Effector CD8-positive, alpha-beta T cell (primary cell): ENCODE measurements at places on chromosomes 4 and X.

- DNase-seq, result no peak
Measured at GRCh38 chrX:129744861-129745321, 6.1 kb downstream of the XPNPEP2 start.

GRCh38 chr4:7397206-7398103 lies 37.3 kb downstream of the PSAPL1 start:
- no peak for DNase-seq

- DNase-seq, result no peak
Measured at GRCh38 chr4:145130788-145131399, 32.8 kb downstream of the ABCE1 start.

GRCh38 chr4:76697129-76697803 lies 200.7 kb downstream of the SOWAHB start:
- no peak for DNase-seq

- no peak for DNase-seq
Measured at GRCh38 chrX:24282381-24283126, 31.3 kb downstream of the SUPT20HL2 start.

GRCh38 chr4:9143421-9144080 lies 26.7 kb upstream of the FAM90A26 start:
- no peak for DNase-seq

GRCh38 chrX:2147928-2148327 lies 352.8 kb downstream of the DHRSX start:
- DNase-seq, result no peak

DNA sequence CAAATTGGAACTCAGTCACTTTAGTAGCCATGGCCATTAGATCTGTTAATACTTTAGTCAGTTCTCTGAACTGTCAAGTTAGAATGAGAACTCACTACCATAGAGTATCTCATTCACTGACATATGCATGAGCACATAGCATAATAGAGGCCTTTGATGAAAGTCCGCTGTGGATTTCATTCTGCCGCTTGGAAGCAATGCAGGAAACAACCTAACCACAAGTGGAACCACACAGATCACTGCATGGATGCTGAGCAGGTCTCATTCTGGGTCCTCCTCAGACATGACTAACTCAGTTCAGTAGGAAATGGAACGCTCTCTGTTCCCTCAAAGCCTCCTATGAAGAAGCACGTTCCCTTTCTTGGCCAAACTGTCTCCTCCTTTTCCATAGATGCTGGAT lies 1624.8 kb upstream of the TENM3 start:
- DNase-seq, result no peak

DNA sequence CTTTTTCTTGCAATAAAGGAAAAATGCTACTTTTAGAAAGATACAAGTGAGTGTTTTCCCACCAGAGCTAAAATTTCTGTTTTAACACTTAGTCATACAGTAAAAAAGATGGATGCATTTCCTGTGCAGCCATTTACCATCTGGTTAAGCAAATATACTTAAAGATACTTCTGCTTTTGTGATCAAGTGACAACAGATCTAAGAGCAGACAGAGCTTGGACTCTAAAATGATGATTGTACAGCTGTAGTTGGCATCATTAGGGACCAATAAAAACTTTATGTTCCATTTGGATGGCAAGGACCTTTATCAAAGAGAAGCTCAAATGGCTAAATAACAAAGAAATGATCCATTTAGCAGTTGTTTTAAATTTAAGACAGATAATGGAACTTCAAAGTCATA lies 270.8 kb downstream of the FSTL5 start:
- no peak for DNase-seq

- no peak for DNase-seq
Measured at GRCh38 chrX:134543288-134543687, 83.3 kb downstream of the HPRT1 start.

DNA sequence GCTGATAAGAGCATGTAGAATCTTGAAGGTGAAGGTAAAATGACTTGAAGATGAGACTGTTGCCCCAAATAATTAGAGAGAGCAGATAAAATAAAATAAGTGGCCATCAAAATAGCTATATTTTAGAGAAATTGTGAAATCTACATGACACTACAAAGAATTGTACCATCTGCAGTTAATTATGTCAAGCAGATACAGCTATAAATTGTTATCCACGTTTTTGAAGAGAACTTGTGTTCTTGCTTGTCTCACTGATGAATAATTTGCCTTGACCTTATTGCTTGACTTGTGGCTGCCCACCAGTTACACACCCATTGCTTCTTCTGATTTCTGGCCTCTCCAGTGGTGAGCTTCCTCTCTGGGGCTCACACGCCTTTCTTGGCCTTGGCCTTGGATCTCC lies 75.8 kb upstream of the TNIP3 start:
- DNase-seq, result no peak

GRCh38 chrX:28498658-28499057 lies 88.6 kb upstream of the IL1RAPL1 start:
- DNase-seq, result no peak

DNA sequence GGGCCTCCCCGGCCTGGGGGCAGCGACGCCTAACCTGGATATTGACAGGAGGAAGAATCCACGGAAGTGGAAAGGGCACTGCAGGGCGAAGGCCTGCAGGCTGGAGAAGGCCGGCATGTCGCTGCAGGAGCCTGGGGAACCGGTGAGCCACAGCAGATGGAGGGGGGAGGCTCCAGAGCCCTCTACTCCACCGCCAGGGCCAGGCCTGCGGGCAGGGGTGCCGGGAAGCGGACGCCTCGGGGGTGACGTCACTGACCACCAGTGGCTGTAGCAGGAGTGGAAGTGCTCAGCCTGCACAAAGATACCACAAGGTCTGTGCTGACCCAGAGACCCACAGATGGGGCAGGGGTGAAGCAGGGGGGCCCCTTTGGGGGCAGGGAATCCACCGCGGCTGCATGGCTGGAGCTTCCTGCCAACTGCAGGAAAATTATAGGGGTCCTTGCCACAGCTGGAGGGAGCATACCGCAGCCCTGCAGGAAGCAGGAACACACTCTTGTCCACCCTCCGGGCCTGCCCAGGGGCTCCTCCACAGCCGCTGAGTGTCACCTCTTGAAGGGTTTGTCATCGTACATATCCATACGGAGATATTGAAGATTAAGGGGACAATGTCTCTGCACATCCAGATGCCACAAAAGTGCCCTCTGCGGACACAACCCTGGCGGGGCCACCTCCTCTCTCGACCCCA lies 7.6 kb upstream of the HTRA3 start:
- DNase-seq, result no peak

DNA sequence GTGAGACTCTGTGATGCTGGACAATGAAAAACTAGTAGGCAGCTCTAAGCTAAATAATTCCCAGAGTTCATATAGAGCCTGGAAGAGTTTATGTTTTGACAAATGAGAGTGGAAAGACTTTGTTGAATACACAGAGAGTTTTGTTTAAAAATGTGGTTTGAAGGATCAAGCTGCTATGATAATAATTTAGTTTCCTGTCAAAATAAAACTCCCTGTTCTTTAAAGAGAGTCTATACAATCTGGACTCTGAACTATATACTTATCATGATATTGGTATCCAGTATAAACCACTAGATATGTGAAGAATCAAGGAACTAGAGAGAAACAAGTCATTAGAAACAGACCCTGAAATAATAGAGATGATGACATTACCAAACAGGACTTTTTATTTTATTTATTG lies 158.6 kb downstream of the C4orf33 start:
- no peak for DNase-seq

DNA sequence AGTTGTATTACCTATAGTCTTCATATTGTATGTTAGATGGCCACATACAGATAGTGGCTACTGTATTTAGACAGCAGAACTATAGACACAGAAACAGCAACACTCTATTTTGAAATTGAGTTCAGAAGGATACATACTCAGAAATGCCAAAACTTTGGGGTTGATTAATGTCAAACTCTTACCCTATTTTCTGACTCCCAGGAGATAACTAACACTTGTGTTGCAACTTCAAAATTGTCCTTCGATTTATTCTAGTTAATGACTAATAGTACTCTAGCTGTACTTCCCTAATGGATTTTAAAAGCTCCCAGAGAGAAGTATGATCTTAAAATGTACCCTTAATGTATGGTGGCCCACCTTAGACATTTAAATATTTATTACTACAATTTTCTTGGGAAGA lies 229.9 kb upstream of the UGT8 start:
- DNase-seq, result no peak

DNA sequence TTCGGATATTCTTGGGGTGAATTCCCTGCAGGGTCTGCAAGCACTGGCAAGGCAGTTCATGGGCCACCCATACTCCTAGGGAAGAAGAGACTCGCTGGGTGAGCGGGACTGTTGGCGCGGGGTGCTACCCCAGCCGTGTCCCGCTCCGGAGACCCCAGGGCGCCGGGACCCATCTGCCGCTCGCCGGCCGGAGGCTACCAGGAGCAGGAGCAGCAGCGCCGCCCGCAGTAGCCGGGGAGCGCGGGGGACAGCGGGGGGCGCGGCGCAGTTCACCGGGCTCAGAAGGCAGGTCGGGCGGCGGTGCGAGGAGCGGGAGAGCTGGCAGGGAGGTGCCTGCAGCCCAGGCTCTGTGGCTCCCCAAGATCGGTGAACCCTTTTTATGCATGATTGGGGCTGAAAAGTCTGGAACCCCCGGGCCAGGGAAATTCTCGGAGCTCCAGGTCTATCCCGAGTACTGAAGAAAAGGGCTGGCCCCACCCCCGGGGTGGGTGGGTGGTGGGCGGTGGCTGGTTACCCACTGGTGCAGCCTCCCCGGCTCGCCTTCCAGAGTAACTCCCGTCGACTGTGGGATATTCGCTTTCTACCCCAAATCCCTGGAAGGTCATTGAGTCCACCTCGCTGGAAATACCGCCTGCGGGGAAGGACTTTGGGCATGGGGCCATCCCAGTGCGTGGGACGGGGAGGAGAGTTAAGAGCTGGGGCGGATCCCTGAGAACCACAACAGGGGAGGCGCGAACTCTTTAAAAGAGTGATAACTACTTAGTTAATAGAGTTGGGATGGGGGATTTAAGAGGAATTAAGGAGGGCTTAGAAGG lies 37.6 kb downstream of the PF4 start:
- no peak for DNase-seq

DNA sequence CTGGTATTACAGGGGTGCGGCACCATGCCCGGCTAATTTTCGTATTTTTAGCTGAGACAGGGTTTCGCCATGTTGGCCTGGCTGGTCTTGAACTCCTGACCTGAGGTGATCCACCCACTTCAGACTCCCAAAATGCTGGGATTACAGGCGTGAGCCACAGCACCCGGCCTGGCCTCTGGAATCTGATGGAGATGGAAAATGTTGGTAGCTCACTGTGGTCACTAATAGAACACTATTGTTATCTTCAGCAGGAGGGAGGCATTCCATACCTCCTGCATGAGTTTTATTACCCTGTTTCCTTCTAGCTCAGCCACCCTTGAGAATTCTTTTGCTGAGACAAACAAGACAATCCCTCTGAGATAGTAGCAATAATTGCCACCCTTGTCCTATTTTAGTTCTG lies 105.0 kb downstream of the SHROOM3 start:
- no peak for DNase-seq

GRCh38 chr4:47741200-47741599 lies 96.7 kb downstream of the CORIN start:
- DNase-seq, result no peak

DNA sequence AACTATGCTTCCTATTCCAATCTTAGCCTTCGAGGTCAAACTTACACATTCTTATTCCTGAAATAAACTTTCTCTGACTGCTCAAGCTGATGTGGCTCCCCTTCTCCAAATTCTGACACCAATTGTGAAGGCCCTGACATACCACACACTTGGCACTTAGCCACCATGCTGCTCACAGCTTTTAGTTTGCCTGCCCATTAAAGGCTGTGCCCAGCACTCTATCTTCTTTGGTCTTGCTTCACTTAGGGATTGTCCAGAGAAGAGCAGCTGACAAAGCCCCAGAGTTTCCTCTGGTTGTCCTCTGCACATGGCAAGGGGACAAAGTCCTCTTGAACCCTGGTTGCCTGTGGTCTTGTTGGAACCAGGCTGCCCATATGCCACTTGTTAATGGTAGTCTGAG lies 126.1 kb downstream of the ARHGEF9 start:
- DNase-seq, result no peak

GRCh38 chr4:167939863-167940616 lies 152.3 kb upstream of the ANXA10 start:
- no peak for DNase-seq

DNA sequence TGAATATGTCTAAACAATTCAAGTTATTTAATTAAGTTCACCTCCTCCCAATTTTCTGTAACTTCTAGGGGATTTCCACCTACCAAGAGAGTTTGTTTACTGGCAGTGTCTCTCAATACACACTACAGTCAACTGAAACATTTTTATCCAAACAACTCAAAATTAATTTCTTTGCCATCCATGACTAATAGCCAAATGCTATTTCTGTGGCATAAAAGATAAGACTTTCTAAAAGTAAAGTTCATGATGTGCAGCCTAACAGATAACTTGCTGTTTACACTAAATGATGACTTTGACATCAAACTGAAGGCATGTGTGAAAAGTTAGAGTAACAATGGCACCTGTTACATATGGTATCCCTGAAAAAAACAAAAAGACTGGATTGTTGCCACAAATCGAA lies 7.3 kb downstream of the TAB3 start:
- no peak for DNase-seq
